Fibroblast of villous mesenchyme (primary cell): ENCODE measurements at places on chromosomes 5 and 9. TPM values are rescaled to one million over a fixed set of nuclear protein-coding genes. Genes with fewer than 3 reads are reported as not detected.

ARHGEF37 gene
- 0.43 and 0.64 TPM in 2 replicates for total RNA-seq

TCF7 gene
- under 0.01 and 0.97 TPM in 2 replicates for total RNA-seq

PCDHGA3 gene
- total RNA-seq = 3.2 and 4.3 TPM in 2 replicates

SHISAL2B gene
- total RNA-seq = not detected in 2 replicates

DNA sequence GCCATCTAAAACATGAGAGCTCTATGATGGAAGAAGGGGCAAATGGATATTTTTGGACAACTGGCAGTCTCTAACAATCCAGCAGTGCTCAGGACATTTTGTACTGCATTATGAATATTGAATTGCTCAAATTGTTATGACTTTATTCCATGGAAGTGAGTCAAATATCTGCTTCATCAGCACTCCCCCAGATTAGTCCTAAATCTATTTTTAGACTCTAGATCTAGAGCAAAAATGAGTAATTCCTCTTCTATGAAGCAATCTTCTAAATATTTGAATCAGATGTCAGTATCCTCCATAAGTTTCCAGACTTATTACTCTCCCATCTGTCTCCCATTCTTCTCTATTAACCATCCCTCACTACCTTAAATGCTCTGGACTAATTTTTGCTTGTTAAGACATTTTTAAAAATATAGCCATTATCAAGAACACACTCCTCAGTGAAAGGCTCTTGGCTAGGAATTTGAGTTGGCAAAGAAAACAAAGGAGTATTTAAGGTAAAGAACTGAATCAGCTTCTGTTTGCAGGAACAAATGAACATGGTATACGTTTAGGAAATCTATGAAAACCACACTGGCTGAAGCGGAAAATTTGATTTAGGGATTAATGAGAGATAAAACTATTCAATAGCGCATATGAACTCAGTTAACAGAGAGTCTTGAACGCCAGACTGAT lies 300.9 kb downstream of the MCTP1 start:
- peak; percentile 38 for DNase-seq

- DNase-seq = no peak
Observed at GRCh38 chr5:11027660-11028059, 266.6 kb upstream of the DAP start.

GRCh38 chr5:16411741-16412455 lies 53.7 kb downstream of the ZNF622 start:
- DNase-seq = no peak

GRCh38 chr9:107594908-107595530 lies 105.5 kb upstream of the KLF4 start:
- DNase-seq = no peak

GRCh38 chr5:170294556-170294955 lies 3.0 kb downstream of the LCP2 start:
- DNase-seq = no peak

- no peak for DNase-seq
Observed at GRCh38 chr5:27708534-27708933, 670.1 kb upstream of the CDH9 start.

DNA sequence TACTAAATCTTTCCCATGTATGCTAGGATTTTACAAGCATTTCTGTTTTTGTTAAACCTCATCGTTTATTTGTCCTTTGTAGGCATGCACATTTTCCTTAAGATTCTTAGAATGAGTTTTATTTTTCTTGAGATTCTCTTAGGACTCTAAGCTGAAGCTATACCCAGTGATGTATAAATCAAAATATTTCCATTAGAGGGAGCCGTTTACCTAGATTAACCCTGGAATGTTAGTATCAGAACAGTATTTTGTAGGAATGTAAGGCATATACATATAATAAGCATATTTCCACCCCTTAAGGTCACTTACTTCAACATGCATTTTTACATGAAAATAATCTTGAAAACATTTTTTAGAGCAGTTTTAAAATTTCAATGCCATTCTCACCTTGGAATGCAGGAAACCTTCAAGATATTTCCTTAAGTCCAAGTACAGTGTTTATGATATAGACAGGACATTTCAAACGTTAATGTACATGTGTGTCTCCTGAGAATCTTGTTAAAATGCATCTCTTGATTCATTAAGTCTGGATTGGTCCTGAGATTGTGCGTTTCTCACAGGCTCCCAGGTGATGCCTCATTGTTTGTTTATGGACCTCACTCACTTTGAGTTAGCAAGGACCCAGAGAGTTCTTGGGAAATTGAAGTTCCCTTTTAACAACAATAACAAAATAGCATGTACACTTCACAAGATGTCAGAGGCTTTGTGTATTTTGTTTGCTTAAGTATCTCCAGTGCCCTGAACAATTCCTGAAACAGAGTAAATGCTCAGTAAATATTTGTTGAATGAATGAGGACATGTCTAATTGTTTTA lies 34.9 kb upstream of the FCHO2 start:
- peak; percentile 21 for DNase-seq
